ENCODE measurements at places on chromosomes 4 and X.

DNA sequence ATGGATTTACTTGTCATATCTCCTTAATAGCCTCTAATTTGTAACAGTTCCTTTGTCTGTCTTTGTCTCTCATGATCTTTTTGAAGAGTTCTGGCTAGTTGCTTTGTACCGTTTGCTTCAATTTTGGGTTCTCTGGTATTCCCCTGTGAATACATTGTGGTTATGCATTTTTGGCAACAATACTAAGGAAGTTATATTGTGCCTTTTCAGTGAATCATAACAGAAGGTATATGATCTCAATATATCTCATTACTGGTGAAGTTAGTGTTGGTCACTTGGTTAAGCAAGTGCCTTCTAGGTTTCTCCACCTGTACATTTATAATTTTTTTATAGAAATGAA lies 48.6 kb downstream of the DCLK2 start:
- DNase-seq: peak; percentile 63

DNA sequence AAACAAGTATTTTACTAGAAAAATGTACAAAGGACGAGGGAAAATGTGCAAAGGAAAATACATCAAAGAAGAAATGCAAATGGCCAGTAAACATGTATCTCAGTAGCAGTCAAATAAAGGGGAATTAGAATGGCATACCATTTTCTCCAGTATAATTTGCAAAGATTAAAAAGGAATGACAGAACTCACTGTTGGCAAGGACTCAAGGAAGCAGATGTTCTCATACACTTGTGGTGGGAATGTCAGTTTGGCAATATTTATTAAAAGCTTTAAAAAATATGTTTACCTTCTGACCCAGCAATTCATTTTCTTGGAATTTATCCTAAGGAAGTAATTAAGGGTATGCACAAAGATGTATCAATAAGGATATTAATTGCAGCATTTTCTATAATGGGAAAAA lies 7.6 kb downstream of the CLCN5 start:
- DNase-seq: no peak

GRCh38 chrX:73916931-73917667 lies 354.1 kb downstream of the CHIC1 start:
- DNase-seq: peak; percentile 25

- DNase-seq: no peak
Measured at GRCh38 chr4:25723409-25723808, 67.8 kb downstream of the SLC34A2 start.

- no peak for DNase-seq
Measured at GRCh38 chrX:136662104-136662503, 14.1 kb downstream of the CD40LG start.

GRCh38 chr4:153634738-153635353 lies 49.2 kb upstream of the TLR2 start:
- peak; percentile 37 for DNase-seq

GRCh38 chrX:15373976-15374375 lies 10.2 kb downstream of the VEGFD start:
- DNase-seq: peak; percentile 7

GRCh38 chrX:46354481-46354880 lies 190.7 kb downstream of the ZNF674 start:
- no peak for DNase-seq

- DNase-seq: no peak
Measured at GRCh38 chr4:146165840-146166239, 9.7 kb upstream of the LSM6 start.

GRCh38 chr4:87243426-87244053 lies 23.1 kb upstream of the KLHL8 start:
- no peak for DNase-seq

DNA sequence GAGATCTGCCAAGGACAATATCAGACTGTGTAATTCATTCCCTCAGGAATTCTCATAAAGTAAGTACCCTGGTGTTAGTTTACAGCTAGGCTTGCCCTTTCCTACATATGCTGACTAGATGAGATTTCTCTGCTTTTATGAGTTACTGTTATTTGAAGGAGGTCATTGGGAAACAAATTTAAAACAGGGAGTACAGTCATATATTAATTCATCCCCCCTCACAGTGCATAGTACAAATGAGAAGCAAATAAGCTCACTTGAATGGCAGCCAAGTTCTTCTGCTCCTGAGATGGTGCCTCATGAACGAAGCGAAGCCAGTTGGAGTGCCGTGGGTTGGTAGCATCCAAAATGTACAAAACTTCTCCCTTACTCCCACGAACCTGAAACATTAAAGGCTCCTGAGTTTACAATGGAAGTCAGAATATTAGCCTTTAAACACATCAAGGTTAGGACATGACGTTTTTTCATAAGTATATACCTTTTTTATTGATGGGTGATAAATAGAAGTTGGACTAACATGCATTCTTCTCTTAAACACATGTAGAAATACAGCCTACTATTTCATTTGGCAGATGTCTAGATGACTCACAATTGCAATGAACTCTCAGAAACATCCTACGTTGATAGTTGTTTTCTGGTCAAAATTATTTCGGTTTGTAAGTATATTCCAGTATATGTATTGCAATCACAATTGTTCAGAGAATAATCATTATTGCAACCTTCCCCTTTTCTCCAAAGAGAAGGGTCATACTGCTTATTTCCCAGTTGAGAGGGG lies 69.2 kb downstream of the PRDM5 start:
- no peak for DNase-seq

- DNase-seq: no peak
Measured at GRCh38 chr4:139857021-139857420, 191.4 kb downstream of the MGST2 start.

DNA sequence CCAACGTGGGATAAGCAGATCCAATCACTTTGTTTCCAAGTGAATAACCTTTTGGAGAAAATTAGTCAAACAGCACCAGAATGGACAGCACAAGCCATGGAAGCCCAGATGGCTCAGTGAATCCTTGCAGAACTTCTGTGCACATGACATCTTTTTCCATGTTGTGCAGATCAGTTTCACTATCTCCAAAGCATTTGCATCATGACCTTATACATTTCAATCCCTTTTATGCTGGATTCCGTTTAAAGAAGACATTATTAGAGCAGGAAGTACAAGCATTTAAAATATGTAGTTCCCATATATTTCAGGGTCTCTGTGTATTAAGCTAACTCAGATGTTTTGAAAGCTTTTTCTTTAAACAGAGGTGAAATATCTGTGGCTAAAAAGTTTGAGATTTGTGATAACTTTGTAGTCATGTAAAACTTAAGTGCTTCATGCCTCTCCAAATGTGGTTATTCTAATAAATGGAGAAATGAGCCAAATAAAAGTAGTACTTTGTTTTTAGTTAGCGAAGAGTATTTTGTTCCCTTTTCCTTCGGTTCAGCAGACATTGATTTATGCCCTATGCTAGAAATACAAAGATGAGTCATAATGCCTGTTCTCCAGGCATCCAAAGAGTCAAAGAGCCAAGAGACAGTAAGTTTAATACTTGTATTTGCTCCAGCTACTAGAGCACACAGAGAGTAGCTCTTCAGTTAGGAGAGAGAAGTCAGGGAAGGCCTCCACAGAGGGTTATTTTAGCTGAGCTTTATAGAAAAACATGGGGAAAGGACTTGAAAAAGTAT lies 39.0 kb downstream of the PLAC8 start:
- peak; percentile 32 for DNase-seq

DNA sequence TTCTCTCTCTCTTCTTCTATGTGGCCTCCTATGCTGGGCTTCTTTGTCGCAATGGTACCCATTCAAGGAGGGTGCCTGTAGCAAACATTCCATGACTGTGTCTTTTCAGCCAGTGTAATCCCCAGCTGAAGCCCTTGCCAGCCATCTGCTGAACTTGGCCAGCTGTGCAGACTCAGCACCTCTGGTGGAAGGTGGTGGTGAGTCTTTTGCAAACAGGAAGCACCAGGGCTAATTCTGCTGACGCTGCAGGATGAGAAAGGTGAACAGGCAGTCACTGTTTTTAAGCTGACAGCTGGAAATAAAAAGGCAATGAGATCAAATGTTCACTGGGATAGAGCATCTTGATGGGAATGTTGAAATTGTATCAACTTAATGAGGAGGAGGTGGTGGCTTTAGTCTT lies 298.7 kb upstream of the CLNK start:
- DNase-seq: no peak

- no peak for DNase-seq
Measured at GRCh38 chr4:146633471-146633800, 5.3 kb upstream of the POU4F2 start.

DNA sequence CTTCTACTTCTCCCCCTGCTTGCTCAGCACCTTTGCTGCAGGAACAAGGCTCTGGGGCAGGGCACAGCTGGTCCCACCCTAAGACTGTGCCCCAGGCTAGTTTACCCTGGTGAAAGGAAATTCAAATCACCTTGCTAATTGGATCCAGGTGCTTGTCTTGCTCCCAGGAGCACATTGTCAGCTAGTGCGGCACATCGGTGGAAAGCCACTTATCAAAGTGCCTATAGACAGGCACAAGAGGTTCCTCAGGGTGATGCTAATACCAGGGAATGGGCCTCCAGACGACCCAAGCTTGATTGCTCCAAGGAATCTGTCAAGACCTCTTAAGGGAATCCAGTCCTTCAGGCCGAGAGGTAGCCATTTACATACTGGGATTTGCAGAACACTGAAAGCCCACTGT lies 64.5 kb upstream of the PRPS1 start:
- DNase-seq: no peak

DNA sequence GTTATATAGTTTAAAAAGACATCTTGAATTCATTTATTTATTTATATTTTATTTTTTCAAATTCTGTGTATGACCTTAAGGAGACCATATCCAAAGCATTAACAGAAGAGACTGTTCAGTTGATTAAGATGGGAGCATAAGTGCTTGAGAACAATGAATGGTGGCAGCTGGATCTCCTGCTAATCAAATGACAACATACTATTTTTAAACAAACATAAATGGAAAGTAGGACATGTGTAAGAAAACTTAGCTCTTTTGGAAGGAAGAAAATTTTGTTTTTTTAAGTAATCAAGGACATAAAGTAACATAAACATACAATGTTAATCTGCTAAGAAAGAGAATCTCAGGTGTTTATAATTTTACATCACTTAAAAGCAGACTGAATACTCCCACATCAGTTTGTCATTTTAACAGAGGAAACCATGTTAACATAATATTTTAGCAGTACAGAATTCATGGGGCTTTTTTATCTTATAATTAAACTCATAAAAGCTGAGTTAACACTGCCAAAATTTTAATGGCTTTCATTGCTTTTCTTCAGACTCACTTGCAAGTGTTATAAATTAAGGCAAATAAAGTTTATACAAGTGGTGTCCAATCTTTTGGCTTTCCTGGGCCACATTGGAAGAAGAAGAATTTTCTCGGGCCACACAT lies 95.1 kb downstream of the MAD2L1 start:
- DNase-seq: no peak

- DNase-seq: no peak
Measured at GRCh38 chr4:130008461-130008860, 912.5 kb downstream of the C4orf33 start.

DNA sequence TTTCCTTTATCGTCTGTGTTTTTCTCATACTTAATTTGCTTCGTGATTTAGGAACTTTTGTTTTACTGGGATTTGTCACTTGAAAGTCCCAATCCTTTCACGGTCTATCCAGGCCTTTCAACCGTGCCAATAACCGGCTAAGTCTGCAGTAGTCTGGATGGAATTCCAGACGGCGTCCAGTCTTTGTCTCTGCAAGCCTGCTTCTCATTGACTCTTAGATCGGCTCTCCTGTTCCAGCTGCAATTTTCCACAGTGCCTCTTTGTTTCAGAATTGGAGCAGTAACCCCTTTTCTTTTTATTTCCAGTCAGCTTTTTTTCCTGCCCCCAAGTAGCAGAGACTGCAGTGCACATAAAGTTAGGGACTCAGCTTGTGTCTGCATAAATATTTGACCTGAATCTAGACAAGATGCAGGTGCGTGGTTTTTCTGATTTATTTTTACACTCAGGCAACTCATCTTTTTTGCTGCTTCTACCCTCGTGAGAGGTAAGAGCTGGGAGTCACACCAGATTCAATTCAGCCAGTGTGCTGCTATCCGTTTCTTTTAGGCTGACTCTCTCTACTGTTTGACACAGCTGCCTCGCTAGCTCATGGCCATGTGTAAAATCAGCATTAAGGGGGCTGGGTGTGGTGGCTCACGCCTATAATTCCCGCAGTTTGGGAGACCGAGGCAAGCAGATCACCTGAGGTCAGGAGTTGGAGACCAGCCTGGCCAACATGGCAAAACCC lies 37.4 kb upstream of the DHRSX start:
- peak; percentile 85 for DNase-seq

- DNase-seq: no peak
Measured at GRCh38 chrX:108156082-108156481, 64.5 kb downstream of the ATG4A start.

- DNase-seq: no peak
Measured at GRCh38 chrX:68929332-68930150, 100.7 kb downstream of the EFNB1 start.

- DNase-seq: no peak
Measured at GRCh38 chr4:53349091-53349491, 16.8 kb downstream of the SCFD2 start.

DNA sequence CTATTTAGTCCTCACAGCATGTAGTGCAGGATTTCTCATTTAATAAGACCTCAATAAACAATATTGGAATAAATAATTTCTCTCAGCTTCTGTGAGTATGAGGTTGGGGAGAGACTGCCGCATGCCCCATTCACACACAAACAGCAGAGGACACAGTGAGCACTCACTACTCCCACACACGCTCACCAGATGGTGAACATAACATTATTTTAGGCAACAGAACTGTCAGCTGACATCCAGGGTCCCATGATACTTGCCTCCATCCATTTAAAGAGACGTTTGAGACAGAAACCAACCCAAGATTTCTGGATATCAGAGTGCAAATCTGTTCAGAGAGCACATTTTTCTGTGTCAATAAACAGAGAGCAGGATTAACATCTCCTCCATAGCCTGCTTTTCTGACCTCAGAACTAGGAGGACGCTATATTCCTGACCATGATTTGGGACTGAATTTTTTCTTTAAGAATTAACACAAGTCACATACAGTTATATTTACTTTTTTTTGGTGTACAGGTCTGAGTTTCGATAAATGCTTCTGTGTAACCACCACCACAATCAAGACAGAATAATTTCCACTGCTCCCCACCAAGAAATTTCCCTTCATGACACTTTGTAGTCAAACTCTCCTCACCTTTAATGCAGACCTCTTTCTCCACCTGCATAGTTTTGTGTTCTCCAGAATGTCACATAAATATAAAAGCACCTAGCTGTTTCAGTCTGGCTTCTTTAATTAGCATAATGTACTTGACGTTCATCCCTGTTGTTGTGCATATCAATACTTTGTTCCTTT lies 16.7 kb downstream of the GPRIN3 start:
- DNase-seq: no peak

DNA sequence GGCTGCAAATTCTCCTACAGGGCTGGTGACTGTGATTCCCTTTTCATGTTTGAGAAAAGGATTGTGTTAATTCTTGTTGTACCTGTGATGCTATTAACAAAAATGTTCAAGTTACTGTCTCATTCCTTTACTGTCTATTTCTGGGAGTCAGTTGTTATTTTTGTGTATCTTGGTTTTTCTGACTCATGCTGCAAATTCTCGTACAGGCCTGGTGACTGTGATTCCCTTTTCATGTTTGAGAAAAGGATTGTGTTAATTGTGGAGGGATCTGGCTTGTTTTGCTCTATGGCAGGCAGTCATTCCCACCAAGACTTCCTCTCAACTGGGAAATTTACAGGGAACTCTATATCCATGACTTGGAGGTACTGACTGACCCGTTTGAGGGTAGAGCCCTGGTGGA lies 693.4 kb upstream of the INTU start:
- DNase-seq: no peak

All from muscle of back (tissue), 13 donors.